ENCODE measurements at places on chromosomes 6 and 20.

DNA sequence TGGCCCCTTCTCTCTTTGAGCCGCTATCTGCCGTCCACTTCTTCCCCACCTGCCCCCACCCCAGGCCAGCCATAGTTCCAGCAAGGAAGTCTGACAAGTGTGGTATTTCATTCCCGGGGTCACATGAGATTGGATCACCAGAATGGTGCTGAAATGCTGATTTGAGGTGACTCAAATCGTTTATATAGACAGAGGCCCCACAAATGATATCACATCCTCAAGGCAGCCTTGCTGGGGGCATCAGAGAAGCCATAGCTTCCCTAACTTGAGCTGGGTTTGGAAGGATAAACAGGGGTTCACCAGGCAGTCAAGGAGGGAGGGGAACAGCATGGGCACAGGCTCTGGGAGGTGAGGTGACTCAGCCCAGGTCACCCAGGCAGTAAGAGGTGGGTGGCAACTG lies 9.9 kb downstream of the SDCBP2 start:
- no peak for DNase-seq

DNA sequence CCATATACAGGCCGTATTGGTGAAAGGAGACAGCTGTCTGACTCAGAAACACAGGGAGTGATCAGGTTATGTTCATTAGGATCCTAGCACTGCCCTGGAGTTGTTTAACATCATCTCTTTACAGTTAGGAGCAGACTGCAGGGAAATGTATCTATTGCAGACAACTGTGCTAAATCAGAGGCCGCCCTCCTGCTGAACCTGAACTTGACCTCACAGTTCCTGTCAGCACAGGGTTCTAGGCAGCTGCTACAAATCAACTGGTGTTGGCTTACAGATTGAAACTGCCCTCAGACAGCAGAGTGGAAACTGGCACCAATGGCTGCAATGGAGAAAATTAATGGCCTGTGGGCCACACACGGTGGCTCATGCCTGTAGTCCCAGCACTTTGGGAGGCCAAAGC lies 3.7 kb upstream of the RPP40 start:
- no peak for DNase-seq

GRCh38 chr20:25574411-25574810 lies 10.9 kb downstream of the NINL start:
- DNase-seq, result no peak

DNA sequence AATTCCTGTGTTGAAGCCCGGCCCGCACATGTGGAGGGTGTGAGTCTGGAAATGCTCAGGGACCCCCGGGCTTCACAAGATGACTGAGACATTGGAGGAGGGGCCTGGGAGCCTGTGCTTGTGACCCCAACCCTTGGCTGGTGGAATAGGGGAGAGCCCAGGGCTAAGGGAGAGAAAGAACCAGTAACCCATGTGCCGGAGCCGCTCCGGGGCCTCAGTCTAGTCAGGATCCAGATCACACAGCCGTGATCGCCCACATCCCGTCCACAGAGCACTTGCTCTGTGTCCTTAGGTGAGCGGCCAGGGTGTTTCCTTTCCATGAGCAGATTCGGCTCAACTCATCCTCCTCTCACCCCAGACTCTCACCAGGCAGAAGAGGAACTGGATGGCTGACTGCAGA lies 152.3 kb upstream of the RPS6KA2 start:
- no peak for DNase-seq

GRCh38 chr20:58894652-58895447 lies 42.3 kb downstream of the GNAS start:
- no peak for DNase-seq

DNA sequence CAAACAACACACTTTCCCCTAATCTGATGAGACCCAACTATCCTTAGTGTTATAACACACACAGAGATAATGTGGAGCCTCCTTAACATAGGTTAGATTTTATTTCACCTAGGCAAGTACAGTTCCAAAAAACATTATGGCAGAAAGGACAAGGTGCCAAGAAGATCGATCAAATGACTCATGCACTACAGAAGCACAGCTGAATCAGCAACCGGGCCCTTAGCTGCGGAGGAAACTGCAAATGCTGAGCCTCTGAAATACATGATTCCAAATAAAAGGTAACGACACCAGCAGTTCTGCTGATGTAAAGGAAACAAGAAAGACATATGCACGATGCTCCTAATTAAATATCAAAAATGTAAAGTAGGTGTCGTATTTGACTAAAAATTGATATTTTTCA lies 19.9 kb upstream of the MUC21 start:
- no peak for DNase-seq

GRCh38 chr6:50819466-50819903 lies 814 bp downstream of the TFAP2B start:
- DNase-seq, result no peak

- no peak for DNase-seq
These were observed 27.1 kb upstream of the FABP7 start for GRCh38 chr6:122752459-122752858.

DNA sequence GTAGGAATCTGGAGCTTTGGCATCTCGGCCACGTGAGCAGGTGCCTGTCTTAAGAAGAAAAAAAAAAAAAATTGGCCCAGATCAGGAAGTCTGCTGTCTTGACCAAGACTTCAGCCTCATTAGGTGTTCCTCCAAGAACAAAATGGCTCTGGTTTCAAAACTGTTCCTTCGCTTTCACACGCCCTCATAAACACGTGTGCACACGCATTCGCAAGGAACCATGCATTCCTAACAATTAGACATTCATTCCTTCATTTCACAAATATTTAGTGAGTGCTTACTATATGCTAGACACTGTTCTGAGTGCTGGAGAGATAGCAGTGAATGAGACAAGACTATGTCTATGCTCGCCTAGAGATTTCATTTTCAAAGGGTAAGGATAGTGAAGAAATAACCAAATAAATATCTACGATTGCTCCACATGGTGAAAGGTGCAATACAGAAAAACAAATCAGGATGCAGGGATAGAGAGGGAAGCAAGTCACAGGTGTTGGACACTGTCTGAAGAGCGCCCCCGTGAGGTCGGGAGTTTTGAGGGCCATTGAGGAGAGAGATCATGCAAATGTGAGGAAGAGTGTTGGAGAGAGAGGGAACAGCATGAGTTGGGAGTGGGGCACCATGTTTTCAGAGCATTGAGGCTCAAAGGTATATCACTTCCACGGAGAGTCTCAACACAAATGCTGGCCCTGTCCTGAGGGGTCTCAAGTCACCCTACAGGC lies 53.3 kb downstream of the CCDC170 start:
- no peak for DNase-seq

DNA sequence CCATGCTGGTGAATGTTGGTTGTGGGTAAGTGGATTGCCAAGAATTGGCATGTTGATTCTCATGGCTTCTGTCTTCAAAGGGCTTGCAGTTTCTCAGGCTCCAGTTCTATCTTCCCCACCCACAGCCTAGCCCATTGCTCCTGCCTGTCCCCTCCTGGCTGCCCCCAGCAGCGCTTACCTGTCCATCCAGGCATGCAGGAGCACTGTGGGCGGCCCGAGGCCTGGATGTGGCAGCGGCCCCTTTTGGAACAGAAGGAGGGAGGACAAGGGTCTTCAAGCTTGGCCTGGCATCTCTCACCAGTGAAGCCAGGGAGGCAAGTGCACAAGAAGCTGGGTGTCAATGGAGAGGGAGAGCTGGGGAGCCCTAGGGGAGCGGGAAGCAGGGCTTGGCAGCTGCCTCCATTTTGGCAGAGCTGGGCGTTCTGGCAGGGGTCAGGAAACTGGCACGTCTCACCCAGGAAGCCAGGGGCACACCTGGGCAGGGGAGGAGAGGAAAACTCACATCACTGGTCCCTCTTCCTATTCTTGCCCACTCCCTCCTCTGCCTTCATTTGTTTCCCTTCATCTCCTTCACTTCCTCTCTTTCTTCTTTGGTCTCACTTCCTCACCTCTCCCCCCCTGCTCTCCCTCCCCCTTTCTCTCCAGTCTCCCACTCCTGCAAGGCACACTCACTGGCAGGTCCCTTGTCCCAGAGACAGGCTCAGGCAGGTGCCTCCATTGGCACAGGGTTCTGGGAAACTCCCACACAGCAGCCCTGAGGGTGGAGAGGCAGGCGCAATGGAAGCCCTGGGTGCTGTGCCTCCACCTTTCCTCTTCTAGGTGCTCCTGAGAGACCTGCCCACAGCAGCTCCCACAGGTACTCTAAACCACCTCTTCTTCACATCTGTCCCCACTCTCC lies 1.3 kb downstream of the NOTCH4 start:
- DNase-seq, result no peak

DNA sequence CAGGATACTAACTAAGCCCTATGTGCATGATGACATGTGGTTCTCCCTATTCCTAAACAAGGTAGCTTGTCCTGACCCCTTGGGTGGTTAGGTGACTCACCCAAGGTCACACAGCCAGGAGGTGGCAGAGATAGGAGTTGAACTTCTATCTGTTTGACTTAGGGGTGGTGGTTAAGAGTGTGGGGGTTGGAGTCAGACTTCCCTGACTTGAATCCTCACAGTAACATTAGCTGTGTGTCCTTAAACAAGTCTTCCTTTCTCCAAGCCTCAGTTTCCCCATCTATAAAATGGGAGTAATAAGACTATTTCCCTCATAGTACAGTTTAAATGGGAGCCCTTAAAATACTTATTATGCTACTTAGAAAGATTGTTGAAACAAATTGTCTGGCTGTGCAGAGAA lies 21.9 kb downstream of the SLC12A5 start:
- DNase-seq, result no peak

DNA sequence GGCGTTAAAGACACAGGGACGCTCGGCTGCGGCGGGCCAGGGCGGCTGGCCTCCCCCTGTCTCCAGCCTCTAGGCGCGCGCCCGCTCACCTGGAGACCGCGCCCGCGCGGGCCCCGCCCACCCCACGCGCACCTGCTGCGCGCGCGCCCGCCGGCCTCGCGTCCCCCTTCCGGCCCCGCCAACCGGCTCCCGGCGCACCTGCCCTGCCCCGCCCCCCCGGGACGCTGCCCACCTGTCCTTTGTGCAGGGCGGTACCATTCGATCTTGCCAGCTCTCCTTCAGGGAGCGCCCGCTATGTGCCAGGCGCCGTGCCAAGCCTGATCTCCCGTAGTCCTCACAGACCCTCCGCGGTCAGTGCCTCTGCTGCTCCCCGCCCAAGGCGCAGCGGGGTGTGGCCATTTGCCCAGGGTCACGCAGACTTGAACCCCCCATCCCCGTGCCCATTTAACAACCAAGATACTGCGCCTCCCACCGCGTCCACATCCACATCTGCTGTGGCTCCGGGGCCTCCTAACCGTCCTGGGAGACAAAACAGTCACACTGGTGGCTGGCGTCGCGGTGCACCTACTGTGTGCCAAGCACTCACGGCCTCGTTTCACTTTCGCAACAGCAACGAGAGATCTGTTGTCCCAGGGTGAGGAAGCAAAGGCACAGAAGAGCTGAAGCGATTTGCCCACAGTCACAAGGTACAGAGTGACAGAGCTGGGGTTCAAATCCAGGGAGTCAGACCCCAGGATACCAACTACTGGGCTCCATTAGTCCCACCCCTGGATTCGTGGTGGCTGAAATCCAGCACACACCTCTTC lies 48.1 kb downstream of the NOL4L start:
- DNase-seq, result peak; percentile 91

GRCh38 chr20:20014659-20015058 lies 2.5 kb upstream of the NAA20 start:
- DNase-seq, result peak; percentile 32

DNA sequence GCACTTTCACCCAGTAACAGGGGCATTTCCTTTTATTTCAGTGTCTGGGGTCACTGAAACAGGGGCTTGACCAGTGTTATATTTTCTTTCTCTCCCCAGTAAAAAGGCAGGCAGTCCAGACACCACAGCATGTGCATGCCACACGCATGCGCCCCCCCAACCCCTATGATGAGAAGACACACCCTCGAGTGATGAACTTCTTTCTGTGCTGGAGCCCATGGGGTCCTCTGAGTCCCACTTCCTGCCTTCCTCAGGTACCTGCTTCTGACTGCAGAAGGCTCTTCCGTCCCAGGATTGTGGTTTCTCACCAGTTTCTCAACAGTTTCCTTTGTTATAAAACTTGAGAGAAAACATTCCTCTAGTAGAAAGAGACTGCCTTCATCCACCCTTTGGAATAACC lies 45.7 kb upstream of the TMEM181 start:
- DNase-seq, result no peak

GRCh38 chr6:163860287-163861081 lies 446.0 kb downstream of the QKI start:
- no peak for DNase-seq

DNA sequence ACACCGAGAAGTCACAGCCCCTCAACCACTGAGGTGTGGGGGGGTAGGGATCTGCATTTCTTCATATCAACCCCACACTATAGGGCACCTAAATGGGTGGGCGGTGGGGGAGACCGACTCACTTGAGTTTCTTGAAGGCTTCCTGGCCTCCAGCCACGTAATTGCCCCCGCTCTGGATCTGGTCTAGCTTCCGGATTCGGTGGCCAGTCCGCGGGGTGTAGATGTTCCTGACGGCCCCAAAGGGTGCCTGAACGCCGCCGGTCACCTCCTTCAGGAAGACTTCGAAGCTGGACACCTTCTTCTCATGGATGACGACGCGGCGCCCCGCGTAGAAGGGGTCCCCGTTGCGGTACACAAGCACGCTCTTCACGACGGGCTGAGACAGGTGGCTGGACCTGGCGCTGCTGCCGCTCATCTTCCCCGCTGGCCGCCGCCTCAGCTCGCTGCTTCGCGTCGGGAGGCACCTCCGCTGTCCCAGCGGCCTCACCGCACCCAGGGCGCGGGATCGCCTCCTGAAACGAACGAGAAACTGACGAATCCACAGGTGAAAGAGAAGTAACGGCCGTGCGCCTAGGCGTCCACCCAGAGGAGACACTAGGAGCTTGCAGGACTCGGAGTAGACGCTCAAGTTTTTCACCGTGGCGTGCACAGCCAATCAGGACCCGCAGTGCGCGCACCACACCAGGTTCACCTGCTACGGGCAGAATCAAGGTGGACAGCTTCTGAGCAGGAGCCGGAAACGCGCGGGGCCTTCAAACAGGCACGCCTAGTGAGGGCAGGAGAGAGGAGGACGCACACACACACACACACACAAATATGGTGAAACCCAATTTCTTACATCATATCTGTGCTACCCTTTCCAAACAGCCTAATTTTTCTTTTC lies at the start of gene DCDC2:
Gene DCDC2 (minus strand): TSS at position 724 of the 883 bp plus-strand sequence. CDS start 309 bp downstream, at position 415.
- DNase-seq, result peak; percentile 90

GRCh38 chr6:30828027-30828962 lies 56.0 kb upstream of the DDR1 start:
- peak; percentile 47 for DNase-seq

- no peak for DNase-seq
These were observed 219.3 kb upstream of the THBS2 start for GRCh38 chr6:169472786-169473416.
